ENCODE measurements at places on chromosomes 1 and 21.

GRCh38 chr21:44701023-44701400, 4.0 kb downstream of the KRTAP10-12 start:
- peak; percentile 1 for DNase-seq

- DNase-seq = no peak
These were observed 101.4 kb downstream of the AK5 start for GRCh38 chr1:77383236-77383635.

DNA sequence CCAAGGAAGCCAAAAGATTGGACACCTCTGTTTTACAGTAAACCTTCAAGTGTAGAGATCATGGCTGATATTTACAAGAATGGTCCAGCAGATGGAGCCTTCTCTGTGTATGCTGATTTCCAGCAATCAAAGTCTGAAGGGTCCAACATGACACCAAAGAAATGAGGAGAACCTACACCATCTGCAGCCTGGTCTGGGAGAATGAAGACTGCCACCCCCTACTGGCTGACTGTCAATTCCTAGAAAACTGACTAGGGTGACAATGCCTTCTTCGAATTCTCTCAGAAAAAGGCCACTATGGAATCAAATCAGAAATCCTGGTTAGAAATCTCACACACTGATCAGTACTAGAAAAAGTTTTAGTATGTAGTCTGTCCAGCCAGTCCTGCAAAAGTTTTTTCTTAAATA, 83.3 kb downstream of the CDC42BPA start:
- no peak for DNase-seq

GRCh38 chr1:31371121-31371959, 1.5 kb downstream of the FABP3 start:
- no peak for DNase-seq

- no peak for DNase-seq
These were observed 75.5 kb upstream of the MACF1 start for GRCh38 chr1:39128959-39129358.

GRCh38 chr1:168531615-168532345, 12.0 kb downstream of the XCL2 start:
- no peak for DNase-seq
